Activated CD4-positive, alpha-beta T cell treated with anti-CD3 and anti-CD28 coated beads for 48 hours (primary cell): ENCODE measurements at places on chromosomes 2 and 18.

GRCh38 chr2:36607947-36608346 is 10.0 kb upstream of the FEZ2 start:
- no peak for DNase-seq

- DNase-seq, result no peak
Observed at GRCh38 chr2:222193328-222193983, 105.3 kb downstream of the PAX3 start.

- DNase-seq, result no peak
Observed at GRCh38 chr2:241598061-241598460, 38.9 kb downstream of the THAP4 start.

DNA sequence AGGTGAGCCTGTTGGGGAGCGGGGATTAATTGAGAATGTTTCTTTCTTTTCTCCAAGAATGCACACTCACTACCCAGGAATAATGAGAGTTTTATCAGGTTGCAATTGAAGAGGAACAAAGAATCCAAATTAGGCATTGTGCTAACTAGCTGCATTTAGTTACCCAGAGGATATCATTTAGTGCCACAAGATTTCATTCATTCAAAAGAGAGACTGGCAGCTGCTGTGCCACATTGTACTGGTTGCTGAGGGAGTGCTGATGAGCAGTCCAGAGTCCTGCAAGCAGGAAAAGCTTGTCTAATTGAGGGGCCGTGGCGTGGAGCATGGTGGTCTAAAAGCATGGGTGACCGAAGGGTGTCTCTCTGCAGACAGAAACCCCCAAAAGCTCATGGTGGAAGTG is 97.6 kb downstream of the CTAGE1 start:
- no peak for DNase-seq

- no peak for DNase-seq
Observed at GRCh38 chr2:18479947-18480369, 80.5 kb downstream of the RDH14 start.

DNA sequence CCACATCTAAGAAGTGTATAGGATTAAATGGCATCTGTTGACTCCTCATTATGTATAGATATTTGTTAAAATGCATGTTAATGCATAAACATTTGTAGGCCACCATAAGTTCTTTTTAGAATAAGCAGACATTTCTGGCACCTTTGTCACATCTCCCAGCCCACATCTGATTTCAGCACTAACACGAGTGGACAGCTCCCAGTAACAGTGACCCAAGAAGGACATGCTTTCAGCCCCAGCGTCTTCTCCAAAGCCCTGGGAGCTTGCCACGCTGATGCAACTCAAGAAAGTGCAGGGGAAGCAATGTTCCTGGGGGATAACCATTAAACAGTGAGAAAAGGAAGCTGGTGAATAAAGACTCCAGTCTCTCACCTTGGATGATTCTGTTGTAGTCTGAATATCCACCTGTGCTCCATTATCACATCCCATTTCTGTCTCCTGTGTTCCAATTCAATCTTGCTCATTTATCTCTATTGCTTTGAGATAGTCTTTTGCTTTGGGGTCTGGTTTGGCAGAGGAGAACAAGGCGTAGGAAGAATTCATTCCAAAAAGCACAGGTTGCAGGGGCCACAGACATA is 182.6 kb upstream of the THSD7B start:
- peak; percentile 25 for DNase-seq

DNA sequence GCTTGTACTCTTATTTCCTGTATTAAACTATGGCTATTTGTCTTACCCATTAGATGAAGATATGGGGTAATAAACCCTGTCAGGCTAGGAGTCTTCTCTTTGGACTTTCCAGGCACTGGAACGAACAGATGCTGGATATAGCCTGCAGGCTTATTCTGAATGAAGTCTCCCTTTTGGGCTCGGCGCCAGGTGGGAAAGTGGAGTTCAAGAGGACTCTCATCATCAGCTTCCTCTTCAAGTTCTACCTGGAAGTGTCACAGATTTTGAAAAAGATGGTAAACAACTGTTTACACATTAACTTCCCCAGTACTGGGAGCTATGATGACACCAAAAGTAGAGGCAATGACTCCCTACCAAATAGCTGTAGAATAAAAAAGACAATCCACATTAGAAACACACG is 27.9 kb downstream of the AOX1 start:
- no peak for DNase-seq

DNA sequence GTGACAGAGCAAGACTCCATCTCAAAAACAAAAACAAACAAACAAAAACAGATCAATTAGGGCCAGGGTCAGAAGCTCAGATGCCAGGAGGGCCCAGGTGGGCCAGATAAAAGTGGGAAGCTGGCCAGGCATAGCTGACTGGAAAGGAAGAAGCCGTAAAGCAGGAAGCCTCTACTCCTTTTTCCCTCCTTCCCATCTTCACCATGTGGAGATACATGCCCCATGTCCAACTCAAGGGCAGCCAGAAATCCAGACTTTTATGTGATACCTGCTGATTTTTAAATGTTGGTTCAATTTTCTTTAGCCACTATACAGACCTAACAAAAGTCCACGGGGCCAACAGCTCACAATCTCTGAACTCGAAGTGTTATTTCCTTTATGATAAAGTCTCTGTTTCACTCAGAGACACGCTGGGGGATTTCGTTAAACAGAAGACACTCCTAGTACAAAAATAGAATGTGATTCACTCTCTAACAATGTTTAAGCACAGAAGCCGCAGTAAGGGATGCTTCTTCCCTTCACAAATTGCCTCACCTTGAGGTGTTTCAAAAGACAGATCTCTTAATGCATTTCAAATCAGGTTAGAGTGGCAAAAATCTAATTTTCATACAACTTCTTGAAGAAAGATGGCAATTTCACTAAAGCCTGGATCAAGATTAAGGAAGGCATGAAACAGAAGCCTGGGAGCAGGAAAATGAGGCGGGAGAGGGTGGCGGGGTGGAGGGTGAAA is 14.0 kb downstream of the TMEM247 start:
- no peak for DNase-seq

DNA sequence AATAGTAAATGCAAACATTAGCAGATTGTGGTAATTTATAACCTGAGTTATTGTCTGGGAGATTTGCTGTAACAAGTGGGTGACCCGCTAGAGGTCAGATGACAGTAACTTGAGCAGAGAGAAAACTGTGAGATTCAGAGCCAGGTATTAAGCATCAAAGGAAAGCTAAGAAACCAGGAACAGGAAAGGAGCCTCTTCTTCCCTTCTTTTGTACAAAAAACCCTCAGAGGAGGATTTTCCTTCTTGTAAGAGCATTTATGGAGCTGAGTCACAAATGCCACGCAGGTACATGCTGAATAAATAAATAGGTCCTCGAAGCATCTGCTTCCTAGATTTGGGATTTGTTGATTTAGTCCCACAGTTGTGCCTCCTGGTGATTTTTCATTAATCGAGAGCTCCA is 146.5 kb downstream of the SH3BP4 start:
- DNase-seq, result no peak

DNA sequence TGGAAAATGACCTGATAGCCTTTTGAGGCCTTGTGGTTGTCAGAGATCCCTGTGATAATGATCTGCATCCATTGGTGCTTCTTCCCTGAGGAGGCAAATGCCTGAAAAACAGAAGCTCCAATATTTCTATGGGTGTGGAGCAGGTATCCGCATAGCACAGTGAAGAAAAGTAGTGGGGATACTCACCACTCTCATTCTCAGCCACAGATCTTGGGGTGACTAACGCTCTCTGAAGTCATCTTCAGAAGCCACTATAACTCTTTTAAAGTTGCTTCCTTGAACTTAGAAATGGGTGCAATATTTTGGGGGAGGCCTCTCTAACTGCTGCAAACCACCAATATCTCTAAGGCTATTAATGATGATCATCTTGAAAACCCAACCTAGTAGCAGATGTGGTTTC is 46.2 kb downstream of the ARHGAP15 start:
- peak; percentile 32 for DNase-seq

DNA sequence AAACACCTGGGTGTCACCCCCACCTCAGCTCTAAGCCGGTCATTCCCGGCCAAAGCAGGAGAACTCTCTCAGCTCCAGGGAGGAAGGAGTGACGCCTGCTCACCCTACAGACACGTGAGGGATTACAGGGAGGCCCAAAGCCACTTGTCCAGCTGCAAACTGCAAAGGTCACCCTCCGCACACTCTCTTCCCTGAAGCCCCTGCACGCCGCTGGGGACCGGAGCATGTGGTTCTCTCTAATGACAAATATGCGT is 108.0 kb upstream of the ID2 start:
- DNase-seq, result no peak

DNA sequence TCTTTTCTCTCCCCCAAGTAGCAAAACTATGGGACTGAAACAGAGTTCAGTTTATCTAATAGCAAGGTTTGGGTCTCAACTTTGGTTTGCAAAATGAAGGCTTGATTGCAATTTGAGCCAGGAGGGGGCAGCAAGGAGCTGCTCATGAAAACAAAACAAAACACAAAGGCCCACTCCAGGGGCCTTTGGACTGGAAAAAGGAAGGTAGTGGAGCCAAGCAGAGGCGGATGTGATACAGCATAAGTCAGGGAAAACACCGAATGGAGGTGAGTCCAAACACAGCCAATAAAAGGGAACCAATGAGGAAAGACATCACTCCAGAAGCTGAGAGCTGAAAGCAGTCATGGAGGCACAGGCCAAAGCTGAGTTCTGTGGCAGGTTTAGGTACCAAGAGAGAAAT is 799.7 kb upstream of the ACVR2A start:
- peak; percentile 66 for DNase-seq

GRCh38 chr18:37604032-37604431 is 38.4 kb upstream of the CELF4 start:
- DNase-seq, result no peak

GRCh38 chr2:43443282-43443681 is 152.6 kb downstream of the THADA start:
- no peak for DNase-seq

DNA sequence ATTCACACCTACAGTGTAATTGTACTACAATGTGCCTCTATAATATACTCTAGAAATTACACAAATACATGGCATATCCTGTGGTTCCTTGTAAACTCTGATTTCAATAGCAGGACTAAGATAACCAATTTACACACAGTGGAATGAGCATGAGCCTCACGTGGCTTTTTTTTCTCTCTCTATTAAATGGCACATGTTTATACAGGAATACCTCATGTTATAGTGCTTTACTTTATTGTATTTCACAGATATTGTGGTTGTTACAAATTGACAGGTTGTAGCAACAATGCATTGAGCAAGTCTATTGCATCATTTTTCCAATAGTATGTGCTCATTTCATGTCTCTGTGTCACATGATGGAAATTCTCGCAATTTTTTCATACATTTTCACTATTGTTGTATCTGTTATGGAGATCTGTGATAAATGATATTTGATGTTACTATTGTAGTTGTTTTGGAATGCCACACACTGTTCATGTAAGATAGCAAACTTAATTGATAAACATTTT is 260.0 kb downstream of the FSIP2 start:
- DNase-seq, result no peak

DNA sequence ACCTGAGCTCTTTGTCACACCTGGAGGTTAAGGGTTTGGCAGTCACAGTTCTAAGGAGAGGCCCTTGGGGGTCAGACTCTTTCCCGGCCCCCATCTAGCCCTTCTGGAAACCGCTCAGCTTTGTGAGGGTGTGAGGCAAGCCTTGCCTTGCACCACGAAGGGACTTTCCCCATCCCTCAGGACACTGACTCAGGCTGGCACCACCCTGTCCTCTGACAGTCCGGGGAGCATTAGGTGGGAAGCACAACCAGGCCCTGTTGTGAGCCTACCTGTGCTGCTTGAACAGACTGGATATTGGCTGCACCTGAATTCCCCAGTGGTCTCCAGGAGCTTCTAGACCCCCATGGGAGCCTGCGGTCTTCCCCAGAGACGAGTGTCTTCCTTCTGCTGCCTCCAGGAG is 47.0 kb upstream of the GBX2 start:
- DNase-seq, result no peak

- DNase-seq, result no peak
Observed at GRCh38 chr18:34734056-34734455, 24.0 kb downstream of the DTNA start.

DNA sequence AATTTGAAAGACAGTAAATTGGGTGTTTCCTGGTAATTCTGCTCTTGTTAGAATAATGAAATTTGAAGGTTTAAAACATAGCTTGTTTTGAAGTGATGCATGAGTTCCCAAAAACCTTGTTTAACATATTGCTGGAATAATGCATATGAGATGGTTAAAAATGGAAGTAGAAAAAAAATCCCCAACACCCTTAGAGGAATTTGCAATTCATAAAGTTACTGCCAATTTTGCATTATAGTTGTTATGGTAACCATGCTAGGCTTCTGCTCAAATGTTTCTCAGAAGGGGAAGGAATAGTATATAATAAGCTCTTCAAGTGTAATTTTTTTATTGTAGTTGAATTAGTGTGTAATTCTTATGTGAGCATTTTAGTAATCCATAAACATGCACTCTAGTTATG is 49.1 kb downstream of the FASTKD2 start:
- no peak for DNase-seq

- no peak for DNase-seq
Observed at GRCh38 chr2:85131116-85131515, 2.1 kb upstream of the TCF7L1 start.

GRCh38 chr2:106709229-106709628 is 176.7 kb downstream of the ST6GAL2 start:
- no peak for DNase-seq

DNA sequence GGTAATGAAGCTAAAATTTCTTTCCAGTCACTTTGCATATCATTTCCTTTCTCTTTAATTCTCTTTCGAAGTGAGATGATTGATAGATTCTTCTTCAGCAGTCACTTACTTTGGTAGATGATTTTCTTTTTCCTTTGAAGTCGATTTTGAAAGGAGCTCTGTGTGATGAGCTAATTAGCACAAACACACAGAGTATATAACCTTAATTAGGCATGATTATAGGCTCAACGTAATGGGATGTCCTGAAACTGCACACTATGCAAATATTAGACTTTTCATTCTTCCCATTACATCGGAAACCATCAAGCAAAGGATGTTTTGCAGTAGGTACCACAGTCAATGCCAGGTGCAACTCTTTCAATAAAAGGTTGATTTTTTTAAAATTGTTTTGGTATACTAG is 6.4 kb upstream of the CTLA4 start:
- DNase-seq, result no peak

DNA sequence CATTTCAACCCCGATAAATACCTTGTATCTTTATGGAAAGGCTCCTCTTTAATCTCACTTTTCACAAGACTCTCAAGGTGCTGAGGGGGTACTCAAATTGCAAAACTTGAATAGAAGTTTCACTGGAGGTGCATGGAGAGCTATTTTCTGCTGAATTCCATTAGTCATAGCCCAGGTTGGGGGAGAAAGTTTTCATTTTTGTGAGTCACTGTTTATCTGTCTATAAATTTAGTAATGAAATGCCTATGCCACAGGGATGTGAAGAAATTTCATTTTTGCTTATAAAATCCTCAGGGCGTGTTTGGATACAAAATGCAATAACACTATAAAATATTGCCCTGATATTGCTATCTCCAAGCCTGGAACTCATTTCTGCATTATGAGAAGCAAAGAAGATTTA is 346.3 kb downstream of the LRATD1 start:
- no peak for DNase-seq
